ENCODE measurements at places on chromosomes 5 and 9. TPM values are rescaled to one million over a fixed set of nuclear protein-coding genes. Genes with fewer than 3 reads are reported as not detected.

GRCh38 chr9:109560470-109561132, 62.5 kb upstream of the PTPN3 start:
- DNase-seq = no peak

DNA sequence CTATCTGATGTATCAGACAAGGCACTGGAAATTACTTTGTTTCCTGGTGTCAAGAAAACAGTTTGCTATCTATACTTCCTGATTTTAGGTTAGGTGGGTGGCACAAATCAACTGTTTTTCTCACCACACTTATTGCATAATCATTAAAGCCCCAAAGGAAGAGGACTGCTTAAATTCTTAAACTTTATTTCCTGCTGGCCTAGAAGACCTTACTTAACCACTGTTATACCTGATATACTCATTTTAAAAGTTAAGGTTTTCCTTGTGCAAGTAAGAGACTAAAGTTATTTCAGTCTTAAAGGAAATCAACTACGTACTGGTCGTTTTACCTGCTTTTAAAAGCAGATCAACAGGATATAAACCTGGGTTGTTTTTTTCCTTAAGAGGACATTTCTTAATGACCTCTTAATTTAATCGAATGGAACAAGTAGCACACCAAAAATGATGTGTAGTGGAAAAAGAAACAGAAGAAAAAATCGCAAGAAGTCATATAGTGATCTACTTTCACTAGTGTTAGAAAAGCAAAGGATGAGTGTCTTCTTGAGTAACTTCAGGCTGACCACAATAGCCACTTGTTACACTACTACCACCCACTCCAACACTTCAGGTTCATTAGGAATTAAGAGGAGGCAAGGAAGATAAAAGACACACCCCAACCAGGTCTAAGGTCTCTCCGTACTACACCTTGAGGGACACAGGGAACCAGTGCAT, 974 bp downstream of the CLINT1 start:
- DNase-seq = no peak

DNA sequence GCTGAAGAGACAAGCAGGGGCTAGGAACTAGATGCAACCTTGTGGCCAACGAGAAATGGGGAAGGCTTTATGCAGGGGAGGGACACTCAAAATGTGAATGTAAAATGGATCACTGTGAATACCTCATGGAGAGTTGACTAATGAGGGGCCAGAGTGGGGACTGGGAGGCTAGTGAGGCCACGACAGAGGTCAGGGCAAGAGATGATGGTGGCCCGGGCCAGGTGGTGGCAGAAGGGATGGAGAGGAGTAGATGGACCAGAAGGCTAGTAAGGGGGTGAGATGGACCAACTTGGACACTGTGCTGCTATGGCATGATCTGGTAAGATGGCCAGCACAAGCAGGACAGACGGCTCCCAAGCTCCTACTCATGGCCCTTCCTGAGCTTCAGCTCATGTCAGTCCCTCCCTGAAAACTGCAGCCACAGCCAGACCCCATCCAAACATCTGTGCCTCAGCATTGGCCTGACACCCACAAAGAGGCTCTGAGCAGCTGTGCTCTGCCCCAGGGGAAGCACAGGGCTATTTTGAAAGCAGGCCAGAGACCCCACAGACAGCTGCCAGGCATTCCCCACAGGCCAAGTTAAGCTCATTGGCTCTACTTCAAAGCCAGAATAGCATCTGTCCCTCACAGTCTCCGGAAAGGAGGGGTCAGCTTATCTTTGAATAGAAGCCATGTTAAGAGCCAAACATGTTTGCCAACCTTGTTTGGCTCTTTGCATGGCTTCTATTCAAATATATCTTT, 22.1 kb downstream of the P4HA2 start:
- no peak for DNase-seq

DNA sequence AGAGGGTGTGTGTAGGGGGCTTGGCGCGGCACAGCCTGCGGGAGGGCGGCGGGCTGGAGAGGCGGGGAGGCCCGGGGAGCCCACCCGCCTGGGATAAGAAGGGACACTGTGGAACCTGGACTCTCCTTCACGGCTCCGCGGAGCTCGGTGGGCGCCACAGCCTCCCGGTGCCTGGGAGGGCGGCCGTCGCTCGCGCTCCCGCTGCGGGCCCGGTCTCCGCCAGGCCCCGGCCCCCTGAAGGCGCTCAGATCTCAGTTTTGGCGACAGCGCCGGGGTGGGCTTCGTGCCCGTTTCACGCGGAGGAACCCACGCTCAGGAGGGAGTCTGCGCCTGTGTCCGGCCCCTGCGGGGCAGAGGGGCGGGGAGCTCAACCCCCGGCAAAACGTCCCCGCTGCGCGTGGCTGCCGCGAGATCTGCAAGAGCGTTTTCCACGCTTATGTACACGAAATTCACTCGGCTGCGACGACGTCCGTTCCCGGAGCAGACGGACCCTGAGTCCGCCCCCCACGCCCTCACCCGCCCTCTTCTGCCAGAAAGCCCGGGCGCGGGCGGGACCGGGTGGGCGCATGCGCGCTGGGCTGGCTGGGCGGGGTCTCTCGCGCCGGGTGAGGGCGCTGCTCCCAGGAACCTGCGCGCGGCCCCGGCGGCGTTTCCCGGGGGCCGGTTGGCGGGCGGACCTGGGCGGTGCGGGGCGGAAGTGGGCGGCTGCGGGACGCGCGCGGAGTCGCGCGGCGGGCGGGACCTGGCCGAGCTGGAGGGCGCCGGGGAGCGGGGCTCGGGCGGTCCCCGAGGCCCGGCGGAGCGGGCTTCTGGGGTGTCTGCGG, at the start of gene NELFB:
TSS of gene NELFB (plus strand) at position 704 of the 824 bp plus-strand sequence.
- DNase-seq = peak; percentile 95

- DNase-seq = no peak
These were observed 1018.4 kb downstream of the TAF11L14 start for GRCh38 chr5:18652404-18653215.

DNA sequence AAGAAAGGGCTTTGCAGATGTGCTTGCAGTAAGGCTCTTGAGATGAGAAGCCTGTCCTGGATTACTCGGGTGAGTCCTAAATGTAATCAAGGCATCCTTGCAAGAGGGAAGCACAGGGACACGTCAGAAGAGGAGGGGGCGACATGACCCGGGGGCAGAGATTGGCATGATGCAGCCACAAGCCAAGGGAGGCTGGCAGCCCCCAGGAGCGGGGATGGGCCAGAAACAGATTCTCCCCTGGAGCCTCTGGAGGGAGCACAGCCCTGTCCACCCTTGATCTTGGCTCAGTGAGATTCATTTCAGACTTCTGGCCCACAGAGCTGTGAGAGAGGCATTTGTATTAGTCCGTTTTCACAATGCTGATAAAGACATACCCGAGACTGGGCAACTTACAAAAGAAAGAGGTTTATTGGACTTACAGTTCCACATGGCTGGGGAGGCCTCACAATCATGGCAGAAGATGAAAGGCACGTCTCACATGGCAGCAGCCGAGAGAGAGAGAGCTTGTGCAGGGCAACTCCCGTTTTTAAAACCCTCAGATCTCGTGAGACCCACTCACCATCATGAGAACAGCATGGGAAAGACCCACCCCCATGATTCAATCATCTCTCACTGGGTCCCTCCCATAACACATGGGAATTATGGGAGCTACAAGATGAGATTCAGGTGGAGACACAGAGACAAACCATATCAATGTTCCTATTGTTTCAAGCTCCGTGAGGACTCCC, 76.1 kb downstream of the ADAMTS2 start:
- DNase-seq = no peak

DNA sequence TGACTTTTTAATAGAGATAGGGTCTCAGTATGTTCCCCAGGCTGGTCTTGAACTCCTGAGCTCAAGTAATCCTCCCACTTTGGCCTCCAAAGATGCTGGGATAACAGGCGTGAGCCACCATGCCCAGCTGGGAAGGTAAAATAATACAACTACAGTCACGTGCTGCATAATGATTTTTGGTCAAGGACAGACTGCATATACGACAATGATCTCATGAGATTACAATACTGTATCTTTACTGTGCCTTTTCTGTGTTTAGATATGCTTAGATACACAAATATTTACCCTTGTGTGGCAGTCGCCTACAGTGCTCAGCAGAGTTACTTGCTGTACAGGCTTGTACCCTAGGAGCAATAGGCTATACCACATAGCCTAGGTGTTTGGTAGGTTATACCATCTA, 14.2 kb upstream of the IRF1 start:
- DNase-seq = no peak

DNA sequence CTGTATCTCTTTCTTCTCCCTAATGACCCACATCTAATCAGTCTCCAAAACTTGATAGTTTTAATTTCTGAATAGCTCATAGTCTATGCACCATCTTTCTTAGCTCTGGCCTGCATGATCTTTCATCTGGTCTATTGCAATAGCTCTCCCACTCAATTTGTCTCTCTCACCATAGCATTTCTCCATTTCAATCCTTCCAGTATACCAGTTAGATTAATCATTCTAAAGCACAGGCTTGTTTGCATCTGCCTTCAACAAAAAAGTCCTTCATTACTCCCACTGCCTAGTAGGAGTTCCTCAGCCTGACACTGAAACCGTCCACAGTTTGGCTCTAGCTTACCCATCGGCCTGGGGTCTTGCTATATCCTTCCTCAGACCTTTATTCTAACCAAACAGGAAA, 344.9 kb downstream of the ENC1 start:
- no peak for DNase-seq

DNA sequence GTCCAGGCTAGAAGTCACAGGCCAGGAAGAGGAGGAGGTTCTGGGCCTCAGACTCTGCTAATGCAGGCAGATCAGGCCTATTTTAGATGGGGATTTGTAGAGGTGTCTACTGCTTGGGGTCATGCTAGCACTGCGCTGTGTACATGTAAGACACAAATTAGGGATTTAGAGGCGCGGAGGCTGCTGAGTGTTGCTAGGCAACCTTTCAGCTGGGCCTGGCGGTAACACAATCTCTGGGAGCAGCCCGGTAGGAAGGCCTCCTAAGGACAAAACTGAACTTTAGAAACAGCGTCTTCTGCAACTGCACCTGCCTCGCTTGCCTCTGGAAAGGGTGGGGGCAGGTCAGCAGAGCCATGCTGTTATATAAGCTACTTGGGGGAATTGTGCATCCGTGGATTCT, 147.9 kb downstream of the MACROH2A1 start:
- no peak for DNase-seq

GRCh38 chr5:315488-316209, 5.9 kb upstream of the AHRR start:
- no peak for DNase-seq

- no peak for DNase-seq
These were observed 18.4 kb downstream of the F2RL2 start for GRCh38 chr5:76604838-76605237.

- no peak for DNase-seq
These were observed 110.1 kb downstream of the WNK2 start for GRCh38 chr9:93294011-93294410.

- no peak for DNase-seq
These were observed 76.3 kb upstream of the RAPGEF1 start for GRCh38 chr9:131815970-131816873.

GRCh38 chr5:151042453-151043093, 22.2 kb downstream of the GPX3 start:
- DNase-seq = no peak

- DNase-seq = peak; percentile 64
These were observed 11.4 kb downstream of the MTAP start for GRCh38 chr9:21813575-21814473.

DNA sequence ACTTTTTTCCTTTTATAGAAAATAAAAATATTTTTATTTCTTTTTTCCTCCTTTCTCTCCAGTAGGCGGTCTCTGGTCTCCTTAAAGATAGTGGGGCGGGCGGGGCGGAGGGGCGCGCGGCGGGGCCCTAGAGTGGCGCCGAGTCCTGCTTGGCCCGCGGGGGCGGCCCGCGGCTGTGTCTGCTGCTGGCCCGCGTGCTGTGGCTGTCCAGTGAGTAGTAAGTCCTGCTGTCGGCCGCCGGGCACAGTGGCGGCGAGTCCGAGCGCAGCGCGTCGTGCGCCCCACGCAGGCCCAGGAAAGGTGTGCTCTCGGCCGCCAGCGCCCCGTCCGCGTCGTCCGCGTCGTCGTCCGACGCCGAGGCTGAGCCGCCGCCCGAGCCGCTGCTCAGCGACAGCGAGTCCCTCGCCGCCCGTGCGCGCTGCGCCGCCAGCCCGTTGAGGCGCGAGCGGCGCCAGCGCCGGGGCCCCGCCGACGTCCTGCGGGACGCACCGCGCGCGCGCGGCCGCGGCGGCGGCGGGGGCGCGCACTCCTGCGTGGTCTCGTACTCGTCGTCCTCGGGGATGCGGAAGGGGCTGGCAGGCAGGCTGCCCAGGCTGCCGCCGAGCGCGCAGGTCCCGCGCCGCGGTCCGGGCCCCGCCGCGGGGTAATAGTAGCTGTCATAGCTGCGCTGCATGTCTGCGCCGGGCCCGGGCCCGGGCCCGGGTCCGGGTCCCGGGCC, 52.3 kb downstream of the PSD2 start:
- DNase-seq = peak; percentile 68

GRCh38 chr5:162990856-162991497, 446.4 kb upstream of the CCNG1 start:
- no peak for DNase-seq

DNA sequence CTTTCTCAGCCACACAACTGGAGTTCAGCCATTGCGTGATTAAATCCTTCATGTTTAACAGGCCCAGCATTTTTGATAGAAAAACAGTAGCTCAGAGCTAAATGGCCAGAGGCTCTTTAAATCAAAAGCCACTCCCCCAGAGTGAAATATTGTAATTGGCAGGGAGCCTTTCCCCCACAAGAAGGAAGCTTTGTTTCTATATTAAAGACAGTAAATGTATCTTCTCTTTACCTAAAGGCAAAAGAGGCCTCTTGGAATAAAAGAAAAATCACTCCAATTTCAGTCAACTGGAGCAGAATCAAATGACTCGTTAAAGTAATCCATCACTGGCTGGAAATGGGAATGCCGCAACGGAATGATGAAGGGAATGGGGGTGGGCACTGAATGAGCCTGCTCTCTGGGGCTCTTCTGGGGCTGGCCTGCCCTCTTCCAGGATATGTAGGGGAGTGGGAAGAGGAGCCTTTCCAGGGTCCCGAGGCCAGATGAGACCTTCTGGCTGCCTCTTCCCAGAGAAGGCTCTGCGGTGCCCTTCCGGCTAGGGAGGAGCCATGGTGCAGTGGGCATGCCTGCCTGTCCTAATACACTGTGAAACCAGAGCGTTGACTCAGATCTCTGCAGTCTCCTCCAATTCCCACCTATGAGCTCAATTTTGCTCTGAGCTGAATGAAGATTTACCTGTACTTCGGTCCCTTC, 45.2 kb downstream of the ANKDD1B start:
- DNase-seq = no peak

- DNase-seq = no peak
These were observed 27.6 kb upstream of the GLRA1 start for GRCh38 chr5:151952238-151952637.

- DNase-seq = no peak
These were observed 100.4 kb upstream of the FAM174A start for GRCh38 chr5:100434815-100435214.

Gene LARP1
- 109 TPM for polyA plus RNA-seq

Gene CXCL14
- polyA plus RNA-seq = 41.2 TPM

Gene FAM221B
- 0.35 TPM for polyA plus RNA-seq

Gene ELAVL2
- polyA plus RNA-seq = 2.7 TPM

Gene GARIN3
- polyA plus RNA-seq = not detected
